ENCODE measurements at places on chromosomes 6 and 20. TPM values are rescaled to one million over a fixed set of nuclear protein-coding genes. Genes with fewer than 3 reads are reported as not detected.

GRCh38 chr6:140012150-140012549 lies 637.7 kb upstream of the CITED2 start:
- H3K27me3 ChIP-seq, result no peaks in the 10 kb centered on the region
- no peaks in the 10 kb centered on the region for H3K4me1 ChIP-seq
- no peak overlapping the region for H3K27ac ChIP-seq
- no peaks in the 10 kb centered on the region for H3K36me3 ChIP-seq

DNA sequence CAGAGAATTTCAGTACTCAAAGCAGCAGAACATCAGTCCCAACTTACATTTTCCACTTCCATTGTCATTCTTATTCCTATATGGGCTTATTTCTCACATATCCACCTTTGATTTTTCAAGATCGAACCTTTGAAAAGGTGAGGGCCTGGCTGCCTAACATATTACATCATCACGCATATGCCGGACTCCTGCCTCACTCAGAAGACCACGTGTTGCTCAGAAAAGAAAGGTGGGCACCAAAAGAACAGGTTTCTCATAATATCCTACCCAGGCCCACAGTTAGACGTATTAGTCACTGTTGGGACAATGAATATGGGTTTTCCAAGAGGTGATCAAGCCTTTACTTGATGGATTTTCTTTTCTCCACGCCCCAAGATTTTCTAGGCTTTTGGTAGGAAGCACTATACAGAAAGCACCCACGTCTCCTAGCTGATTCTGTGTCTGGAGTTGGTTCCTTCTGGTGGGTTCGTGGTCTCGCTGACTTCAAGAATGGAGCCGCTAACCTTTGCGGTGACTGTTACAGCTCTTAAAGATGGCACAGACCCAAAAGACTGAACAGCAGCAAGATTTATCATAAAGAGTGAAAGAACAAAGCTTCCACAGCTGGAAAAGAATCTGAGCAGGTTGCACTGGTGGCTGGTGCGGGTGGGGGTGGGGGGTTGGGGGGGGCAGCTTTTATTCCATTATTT lies 168.9 kb downstream of the ATXN1 start:
- H3K27me3 ChIP-seq, result no peaks in the 10 kb centered on the region
- no peaks in the 10 kb centered on the region for H3K36me3 ChIP-seq
- H3K27ac ChIP-seq, result no peak overlapping the region
- H3K4me3 ChIP-seq, result no peak overlapping the region
- no peaks in the 10 kb centered on the region for H3K4me1 ChIP-seq

- no peaks in the 10 kb centered on the region for H3K4me1 ChIP-seq
- H3K27ac ChIP-seq, result no peak overlapping the region
- H3K36me3 ChIP-seq, result no peaks in the 10 kb centered on the region
- H3K27me3 ChIP-seq, result no peaks in the 10 kb centered on the region
- no peak overlapping the region for H3K4me3 ChIP-seq
- no peak for DNase-seq
These were observed 102.5 kb upstream of the ARG1 start for GRCh38 chr6:131470534-131470933.

DNA sequence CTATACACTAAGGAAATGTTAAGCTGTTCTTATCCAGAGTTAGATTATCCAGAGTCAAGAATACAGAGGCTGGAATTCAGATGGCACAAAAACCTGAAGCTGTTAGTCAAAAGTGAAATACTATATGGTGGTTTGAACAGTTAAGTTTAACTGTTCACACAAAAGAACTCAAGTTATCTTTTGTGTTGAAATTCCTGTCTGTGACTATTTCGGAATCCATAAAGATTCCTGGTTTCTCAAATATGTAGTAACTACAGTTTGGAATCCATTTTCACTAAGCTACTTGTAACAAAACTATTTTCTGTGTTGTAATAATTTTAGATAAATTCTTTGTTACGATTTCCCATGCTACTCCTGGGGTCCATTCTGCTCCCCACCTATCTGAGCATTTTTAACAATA lies 24.5 kb downstream of the FIG4 start:
- no peaks in the 10 kb centered on the region for H3K4me1 ChIP-seq
- no peak overlapping the region for H3K27ac ChIP-seq
- H3K27me3 ChIP-seq, result no peaks in the 10 kb centered on the region

The LY6G6D gene
- not detected for total RNA-seq

The ARMH2 gene
- total RNA-seq, result not detected

- no peak overlapping the region for H3K27ac ChIP-seq
- DNase-seq, result no peak
- H3K4me3 ChIP-seq, result no peak overlapping the region
- H3K4me1 ChIP-seq, result no peaks in the 10 kb centered on the region
These were observed 98.3 kb upstream of the SASH1 start for GRCh38 chr6:148244217-148244935.

The SALL4 gene
- total RNA-seq, result 13.2 TPM

DNA sequence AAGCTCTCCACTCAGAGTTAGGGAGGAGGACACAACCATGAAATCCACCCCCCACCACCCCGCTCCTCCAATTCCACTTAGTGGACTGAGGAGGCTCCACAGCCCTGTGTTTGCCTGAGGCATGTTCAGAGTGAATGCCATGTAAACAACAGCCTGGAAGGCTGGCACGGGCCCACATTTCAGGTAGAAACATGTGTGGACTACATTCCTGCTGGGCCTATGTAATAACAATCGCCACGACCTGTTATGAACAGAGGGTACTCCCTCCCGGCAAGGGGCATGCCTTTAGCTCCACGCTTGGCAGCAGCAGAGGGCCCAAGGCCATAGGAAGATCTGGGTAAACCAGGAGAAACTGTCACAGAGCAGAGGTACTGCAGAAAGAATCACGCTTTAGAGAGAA lies 65.5 kb downstream of the ISM1 start:
- no peaks in the 10 kb centered on the region for H3K36me3 ChIP-seq
- H3K4me3 ChIP-seq, result no peak overlapping the region
- H3K27ac ChIP-seq, result no peak overlapping the region
- DNase-seq, result no peak
- H3K4me1 ChIP-seq, result no peaks in the 10 kb centered on the region

- no peak overlapping the region for H3K27ac ChIP-seq
- H3K36me3 ChIP-seq, result no peaks in the 10 kb centered on the region
- no peak for DNase-seq
- H3K4me1 ChIP-seq, result no peaks in the 10 kb centered on the region
These were observed 10.6 kb upstream of the ELOVL2 start for GRCh38 chr6:11054722-11055121.

- no peak overlapping the region for H3K4me3 ChIP-seq
- no peak for DNase-seq
- H3K4me1 ChIP-seq, result no peaks in the 10 kb centered on the region
- H3K27ac ChIP-seq, result no peak overlapping the region
- H3K36me3 ChIP-seq, result no peaks in the 10 kb centered on the region
- H3K27me3 ChIP-seq, result no peaks in the 10 kb centered on the region
These were observed 55.5 kb upstream of the CD93 start for GRCh38 chr20:23141450-23142161.

DNA sequence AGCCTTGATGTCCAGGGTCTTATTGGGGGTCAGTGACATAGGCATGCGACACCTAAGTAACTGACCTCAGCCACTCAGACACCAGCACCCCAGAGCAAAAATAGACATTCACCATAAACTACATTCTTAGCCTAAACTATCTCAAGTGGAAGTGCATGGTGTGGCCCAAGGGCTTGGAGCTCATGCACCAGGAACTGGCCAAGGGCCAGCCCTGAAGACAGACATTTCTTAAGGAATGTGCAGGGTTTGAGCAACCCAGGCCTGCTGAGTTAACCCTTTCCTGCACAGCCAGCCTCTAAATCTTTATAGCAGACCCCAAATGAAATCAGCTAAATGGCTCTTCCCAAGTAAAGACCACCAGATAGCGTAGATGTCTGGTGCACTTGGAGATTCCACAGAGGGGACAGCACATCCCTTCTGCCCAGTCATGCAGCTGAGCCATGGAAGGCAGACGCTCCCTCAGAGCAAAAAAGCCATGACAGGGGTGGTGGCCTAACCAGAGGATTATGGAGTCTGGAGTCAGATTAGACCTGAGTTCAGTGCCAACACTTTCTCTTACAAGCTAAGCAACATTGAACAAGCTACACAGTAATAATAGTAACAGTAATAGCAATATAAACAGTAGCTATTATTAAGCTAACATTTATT lies 222.6 kb downstream of the ZMYND8 start:
- DNase-seq, result no peak
- H3K27me3 ChIP-seq, result no peaks in the 10 kb centered on the region
- no peaks in the 10 kb centered on the region for H3K36me3 ChIP-seq
- no peak overlapping the region for H3K4me3 ChIP-seq

DNA sequence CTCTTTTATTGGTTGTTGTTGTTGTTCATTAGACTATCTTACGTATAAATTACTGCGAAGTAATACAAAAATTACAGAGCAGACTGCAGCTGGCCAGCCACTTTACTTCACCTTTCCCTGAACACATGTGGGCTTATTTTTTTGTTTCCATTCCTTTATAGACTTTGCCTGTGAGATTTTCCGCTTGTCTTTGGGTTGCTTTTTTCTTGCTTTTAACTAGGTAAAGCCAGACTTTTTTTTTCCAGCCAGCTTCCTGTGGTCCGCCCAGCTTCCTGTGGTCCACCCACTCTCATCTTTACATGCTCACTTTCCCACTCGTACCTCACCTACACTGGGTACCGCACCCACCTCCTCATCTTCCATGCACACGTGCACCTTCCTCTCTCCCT lies 79.0 kb downstream of the IPCEF1 start:
- no peaks in the 10 kb centered on the region for H3K27me3 ChIP-seq
- no peak overlapping the region for H3K27ac ChIP-seq
- H3K4me3 ChIP-seq, result no peak overlapping the region
- no peaks in the 10 kb centered on the region for H3K4me1 ChIP-seq
- DNase-seq, result no peak

DNA sequence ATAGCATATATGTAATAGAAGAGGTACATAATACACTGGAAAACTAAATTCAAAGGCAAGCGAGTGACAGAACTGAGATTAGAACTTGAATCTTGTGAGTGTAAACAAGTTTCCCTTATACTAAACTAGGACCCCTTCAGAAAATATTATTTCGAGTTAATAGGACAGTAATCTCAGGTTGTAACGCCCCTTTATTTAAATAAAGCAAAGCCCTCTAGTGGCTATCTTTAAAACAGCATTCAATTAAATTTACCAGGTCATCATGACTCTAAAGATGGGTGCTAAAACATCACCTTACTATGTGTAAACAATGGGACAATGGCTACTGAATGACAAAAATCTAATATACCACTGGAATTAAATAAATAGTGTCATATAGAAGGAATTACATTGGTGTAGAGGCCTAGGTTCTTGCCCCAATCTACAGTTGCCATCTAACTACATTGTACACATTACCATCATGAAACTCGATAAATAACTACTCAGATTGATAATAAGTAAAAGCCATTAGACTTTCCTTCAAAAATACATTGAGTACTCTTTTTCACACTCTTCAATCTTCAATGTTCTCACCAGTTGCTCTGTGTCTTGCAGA lies 255.4 kb upstream of the IRAK1BP1 start:
- no peaks in the 10 kb centered on the region for H3K4me1 ChIP-seq
- H3K4me3 ChIP-seq, result no peak overlapping the region
- DNase-seq, result no peak

The C6orf132 gene
- total RNA-seq, result 47.9 TPM

The VGLL2 gene
- total RNA-seq, result not detected

DNA sequence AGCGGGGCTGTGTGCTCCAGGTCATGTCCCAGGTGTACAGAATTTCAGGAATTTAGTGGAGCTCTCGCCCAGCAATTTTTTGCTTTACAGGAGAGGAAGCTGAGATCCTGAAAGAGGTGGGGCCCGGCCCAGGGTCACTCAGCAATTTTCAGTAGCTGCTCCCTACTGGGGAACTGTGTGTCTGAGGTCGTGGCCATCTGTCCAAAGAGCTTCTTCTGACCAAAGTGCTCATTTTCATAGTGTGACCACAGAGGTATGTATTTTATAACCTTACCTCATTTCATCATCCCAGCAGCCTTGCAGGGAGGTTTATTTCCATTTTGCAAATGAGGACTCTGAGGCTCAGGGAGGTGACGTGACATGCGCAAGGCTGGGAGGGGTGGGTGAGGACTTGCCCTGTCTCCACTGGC lies 46.3 kb downstream of the FAM209B start:
- H3K27ac ChIP-seq, result no peak overlapping the region
- no peak overlapping the region for H3K4me3 ChIP-seq
- H3K36me3 ChIP-seq, result no peaks in the 10 kb centered on the region
- no peak for DNase-seq
- no peaks in the 10 kb centered on the region for H3K27me3 ChIP-seq

DNA sequence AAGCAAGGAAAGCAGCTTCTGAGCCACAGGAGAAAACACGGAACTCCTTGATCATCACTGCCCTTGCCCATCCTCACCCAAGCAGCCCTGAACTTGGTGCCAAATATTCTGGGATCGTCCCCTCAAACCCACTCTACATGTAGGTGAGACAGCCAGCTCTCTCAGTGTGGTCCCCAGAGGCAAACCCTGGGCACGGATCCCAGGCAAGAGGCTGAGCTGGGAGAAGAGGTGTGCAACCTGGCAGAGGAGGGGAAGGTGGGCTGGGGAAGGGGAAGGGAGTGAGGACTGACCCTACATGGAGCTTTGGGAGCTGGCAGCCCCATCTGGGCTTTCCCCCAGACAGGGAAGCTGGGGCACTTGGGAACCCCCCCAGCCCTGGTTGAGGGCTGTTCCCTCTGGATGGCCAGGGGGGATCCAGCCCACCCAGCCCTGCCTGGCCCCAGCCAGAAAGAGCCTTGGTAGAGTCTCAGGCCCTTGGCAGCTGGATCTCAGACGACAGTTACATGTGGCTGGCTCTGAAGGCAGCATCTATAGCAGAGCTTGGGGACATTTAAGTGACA lies 186.2 kb upstream of the CST7 start:
- H3K27me3 ChIP-seq, result no peaks in the 10 kb centered on the region
- no peak for DNase-seq
- no peaks in the 10 kb centered on the region for H3K36me3 ChIP-seq

- H3K4me3 ChIP-seq, result no peak overlapping the region
- H3K27ac ChIP-seq, result peak overlapping the region; percentile 48
- H3K27me3 ChIP-seq, result no peaks in the 10 kb centered on the region
- no peaks in the 10 kb centered on the region for H3K36me3 ChIP-seq
- peaks cover 2% of the 10 kb centered on the region for H3K4me1 ChIP-seq
These were observed 11.4 kb upstream of the IFNGR1 start for GRCh38 chr6:137230547-137230946.

The PPP1R14C gene
- total RNA-seq, result 4.4 TPM

- no peaks in the 10 kb centered on the region for H3K36me3 ChIP-seq
- no peaks in the 10 kb centered on the region for H3K4me1 ChIP-seq
- no peak for DNase-seq
- no peak overlapping the region for H3K4me3 ChIP-seq
- H3K27me3 ChIP-seq, result no peaks in the 10 kb centered on the region
These were observed 8.8 kb downstream of the SLC17A9 start for GRCh38 chr20:62961310-62961783.

The PRSS16 gene
- total RNA-seq, result 29.4 TPM

Measured in Peyer's patch (tissue), 4 donors.